Activated CD4-positive, alpha-beta T cell treated with anti-CD3 and anti-CD28 coated beads for 24 hours (primary cell): ENCODE measurements at places on chromosomes 11 and 22.

DNA sequence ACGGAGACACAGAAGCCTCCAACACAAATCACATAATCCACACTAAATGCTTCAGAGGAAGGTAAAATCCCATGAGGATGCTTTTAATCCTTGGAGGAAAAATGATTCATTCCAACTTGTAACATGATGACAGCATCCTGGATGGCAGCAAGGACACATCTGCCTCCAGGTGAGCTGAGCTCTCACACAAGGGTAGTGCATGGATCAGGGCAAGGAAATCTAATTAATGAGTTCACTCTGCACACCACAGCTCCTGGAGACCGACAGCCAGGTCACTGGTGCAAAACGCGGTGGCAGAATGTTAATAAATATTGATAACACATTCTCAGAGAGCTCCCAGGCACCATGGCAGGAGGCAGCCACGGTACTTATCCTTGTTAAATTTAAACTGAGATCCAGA, 40.3 kb upstream of the CYP2D6 start:
- no peak for DNase-seq

DNA sequence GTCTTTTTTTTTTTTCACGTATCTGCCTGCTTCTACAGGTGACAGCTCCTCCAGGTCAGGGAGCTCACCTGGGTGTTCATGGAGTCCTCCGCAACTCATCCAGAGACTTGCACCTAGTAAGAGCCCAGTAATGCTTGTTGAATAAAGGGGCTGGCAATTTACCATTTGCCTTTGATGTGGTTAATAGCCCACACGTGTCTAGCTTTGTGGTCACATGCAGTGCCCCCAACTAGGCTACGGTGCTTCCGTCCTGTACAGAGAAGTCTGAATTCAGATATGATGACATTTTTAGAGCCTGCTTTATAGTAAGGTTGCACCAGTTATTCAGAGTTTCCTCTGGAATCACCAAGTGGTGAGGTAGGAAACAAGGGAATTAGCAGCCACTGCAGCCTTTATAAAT, 199.4 kb upstream of the MTMR2 start:
- no peak for DNase-seq

- DNase-seq, result no peak
Observed at GRCh38 chr22:44087089-44087430, 63.0 kb downstream of the PARVB start.

GRCh38 chr11:61361237-61361740, 393 bp downstream of the CYB561A3 start:
- no peak for DNase-seq

GRCh38 chr11:41282395-41282794, 177.1 kb downstream of the LRRC4C start:
- DNase-seq, result no peak

DNA sequence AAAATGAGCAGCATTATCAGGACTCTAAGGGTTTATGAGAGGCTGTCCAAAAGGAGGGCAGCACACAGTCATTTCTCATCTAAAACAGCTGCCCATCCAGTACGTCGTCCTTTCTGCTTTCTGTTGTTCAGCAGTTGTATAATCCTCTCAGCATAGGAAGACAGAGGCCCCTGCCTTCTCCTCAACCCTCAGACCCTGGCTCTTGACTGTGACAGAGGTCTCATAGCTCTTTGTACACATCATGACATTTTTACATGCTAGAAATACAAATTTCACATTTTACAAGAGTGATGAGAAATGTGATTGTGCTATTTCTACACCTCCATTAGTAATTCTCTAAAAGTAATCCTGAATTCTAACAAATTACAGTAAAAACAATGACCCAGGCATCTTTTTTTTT, 36.2 kb upstream of the ZC3H12C start:
- DNase-seq, result no peak

- DNase-seq, result no peak
Observed at GRCh38 chr22:44732017-44732561, 20.3 kb upstream of the ARHGAP8 start.

DNA sequence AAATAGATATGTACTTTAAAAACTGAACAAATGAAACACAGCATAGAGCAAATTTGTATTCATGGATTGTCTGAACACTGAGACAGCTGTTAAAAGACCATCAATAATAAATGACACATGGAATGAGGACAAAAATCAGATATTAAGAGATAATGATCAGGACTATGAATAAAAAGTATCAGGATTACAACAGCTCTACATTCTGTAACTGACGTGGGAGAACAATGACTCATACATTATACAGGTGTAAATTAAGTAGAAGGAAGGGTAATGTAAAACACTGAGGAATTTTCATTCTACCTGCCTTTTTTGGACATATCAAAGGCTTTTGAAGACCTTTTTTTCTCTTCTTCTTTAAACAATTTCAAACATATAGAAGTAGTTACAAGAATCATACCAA, 310.9 kb upstream of the ANO3 start:
- DNase-seq, result no peak

DNA sequence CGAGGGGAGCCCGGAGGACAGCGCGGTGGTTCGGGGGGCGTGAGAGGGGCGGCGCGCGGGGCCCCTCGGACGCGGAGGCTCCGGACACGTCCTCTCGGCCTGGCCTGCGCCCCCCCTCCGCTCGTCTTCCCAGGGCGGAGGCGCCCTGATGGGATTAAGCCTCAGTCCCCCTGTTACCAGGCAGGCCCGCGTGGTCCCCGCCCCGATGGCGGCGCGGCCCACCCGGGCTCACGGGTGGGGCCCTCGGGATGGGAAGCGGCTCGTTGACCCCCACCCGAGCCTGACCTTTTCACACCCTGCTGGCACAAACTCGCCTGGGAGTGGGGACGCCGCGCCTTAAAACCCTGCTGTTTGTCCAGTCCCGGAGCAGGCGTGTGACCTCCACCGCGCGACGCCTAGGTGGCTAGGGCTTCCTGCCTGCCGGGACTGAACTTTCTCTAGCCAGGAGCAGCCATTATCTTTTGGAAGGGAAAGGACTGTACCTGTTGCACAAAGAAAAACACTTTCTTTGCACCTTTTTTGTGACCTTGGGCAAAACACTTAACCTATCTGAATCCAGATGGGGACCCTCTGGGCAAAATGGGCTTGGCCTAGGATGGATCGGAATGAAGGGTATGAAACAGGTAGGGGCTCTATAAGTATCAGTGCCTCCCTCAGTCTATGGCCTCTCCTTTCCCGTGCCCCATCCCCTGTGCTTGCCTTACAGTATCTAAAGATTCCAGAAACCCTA, 1.0 kb downstream of the KIAA1671 start:
- no peak for DNase-seq

DNA sequence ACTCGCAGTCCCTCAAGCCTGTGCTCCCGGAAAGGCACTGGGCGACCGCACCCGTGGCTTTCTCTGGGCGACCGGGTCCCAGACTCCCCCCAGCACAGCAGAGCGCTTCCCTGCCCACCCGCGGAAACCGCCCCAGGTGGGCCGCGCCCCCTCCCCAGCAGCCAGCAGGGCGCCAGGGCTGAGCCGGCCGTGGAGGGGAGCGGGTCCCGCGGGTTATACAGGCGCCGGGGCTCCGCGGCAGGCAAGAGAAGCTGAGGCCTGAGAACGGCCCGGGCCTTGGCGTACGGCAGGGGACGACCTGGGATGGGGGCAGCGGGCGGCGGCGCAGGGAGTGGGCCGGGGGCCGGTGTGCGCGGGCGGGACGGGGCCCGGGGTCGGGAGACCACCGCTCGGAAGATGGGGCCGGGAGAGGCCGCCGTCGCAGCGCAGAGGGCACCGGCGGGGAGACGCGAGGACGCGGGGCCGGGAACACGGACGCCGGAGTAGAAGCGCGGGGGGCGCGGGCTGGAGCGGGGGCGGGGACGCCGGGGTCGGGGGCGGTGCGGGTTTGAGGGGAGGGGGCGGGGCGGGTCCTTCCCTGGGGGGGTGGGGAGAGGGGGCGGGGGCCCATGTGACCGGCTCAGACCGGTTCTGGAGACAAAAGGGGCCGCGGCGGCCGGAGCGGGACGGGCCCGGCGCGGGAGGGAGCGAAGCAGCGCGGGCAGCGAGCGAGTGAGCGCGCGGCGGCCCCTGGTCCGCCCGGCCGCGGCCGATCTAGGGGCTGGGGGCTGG, at the start of gene MDK:
Gene MDK (plus strand): TSS at position 622 of the 771 bp plus-strand sequence. CDS start 389 bp downstream, outside the sequence.
- DNase-seq, result no peak

GRCh38 chr11:19234231-19234817, 6.4 kb downstream of the E2F8 start:
- no peak for DNase-seq

DNA sequence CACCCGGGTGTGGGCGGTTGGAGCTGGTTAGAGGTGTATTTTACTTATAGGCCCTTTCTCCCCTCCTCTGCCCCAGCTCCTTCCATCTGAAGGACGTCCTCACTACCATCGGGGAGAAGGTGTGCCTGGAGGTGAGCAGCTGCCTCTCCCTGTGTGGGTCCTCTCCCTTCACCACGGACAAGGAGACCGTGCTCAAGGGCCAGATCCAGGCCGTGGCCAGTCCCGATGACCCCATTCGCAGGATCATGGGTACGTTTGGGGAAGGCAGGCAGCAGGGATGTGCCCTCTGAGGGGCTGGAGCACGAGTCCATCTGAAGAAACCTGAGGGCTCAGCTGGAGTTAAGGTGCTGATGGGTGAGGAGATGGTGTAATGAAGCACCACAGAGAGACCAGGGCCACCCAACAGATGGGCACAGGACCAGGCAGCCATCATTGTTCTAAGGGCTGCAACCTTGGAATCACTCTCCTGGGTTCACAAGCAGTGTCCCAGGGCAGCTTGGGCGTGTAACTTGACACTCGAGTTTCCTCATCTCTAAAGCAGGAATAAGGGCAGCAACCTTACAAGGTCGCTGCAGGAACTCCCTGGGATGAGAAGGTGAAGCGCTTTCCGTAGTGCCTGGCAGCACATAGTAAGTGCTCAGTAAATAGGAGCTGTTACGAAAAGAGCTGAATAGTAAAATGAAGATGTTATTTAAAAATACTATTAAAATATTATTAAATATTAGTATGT, 29.4 kb downstream of the TCP11L1 start:
- no peak for DNase-seq

- no peak for DNase-seq
Observed at GRCh38 chr11:35313760-35314153, 105.6 kb downstream of the SLC1A2 start.

GRCh38 chr11:69067200-69067599, 18.5 kb downstream of the TPCN2 start:
- DNase-seq, result no peak

DNA sequence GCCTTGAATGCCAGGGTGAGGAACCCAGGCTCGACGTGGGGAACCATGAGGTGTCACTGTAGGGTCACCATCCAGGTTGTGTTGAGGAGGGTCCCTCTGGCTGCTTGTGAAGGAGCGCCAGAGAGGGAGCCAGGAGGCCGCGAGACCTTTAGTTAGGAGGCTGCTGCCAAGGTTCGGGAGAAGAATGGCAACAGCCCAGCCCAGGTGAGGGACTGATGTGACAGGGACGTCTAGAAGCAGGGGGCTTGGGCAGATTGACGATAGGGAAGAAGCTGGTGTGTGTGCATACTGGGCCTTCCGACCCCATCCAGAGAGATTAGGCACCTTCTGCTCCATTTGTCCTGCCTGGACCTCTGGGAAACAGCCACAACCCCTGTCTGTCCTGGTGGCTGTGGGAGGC, 49.0 kb downstream of the MYO7A start:
- DNase-seq, result no peak
